Mucosa of descending colon (tissue), 3 donors: ENCODE measurements at places on chromosomes 13 and 19.

- no peak for DNase-seq
Observed at GRCh38 chr13:101763191-101763590, 310.7 kb downstream of the ITGBL1 start.

DNA sequence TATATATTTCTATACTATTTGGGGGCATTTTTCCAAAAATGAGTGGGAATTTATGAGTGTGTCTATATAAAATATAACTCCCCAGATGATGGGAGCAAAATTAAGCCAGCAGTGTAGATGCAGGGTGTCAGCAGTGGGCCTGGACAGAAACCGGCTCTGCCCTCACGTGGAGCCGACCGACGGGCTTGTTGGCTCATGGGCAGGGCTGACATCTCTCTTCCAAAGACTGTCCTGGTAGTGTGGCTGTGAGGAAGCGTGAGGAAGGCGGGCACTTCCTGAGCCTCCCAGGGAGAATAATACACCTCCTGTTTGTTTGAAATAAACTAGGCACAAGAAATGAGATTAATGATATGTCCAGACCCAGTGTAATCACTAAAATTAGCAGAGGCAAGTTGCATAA, 206.5 kb downstream of the TEX29 start:
- DNase-seq: peak; percentile 14

- no peak for DNase-seq
Observed at GRCh38 chr19:30540761-30541160, 168.6 kb downstream of the ZNF536 start.

DNA sequence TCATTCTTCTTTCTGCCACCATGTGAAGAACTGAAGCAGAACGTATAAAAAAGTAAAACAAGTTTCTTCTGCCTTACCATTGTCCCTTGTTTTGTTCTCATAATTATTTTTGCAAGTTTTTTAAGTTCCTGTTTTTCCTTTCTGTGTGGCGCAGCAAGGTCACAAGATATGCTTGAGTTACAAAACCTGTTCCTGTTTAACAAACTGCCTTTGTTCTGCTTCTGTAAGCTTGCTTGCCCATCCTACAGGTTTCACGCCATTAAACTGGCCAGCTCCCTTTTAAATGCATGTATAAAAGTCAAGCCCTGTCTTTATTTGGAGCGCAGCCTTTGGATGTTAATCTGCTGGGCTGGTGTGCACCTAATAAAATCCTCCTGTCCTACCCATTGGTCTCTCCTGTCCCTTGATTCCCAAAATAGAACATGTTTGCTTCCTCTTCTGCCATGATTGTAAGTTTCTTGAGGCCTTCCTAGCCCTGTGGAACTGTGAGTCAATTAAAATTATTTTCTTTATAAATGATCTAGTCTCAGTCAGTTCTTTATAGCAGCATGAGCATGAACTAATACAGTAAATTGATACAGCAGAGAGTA, 1115.4 kb downstream of the SLITRK1 start:
- no peak for DNase-seq

DNA sequence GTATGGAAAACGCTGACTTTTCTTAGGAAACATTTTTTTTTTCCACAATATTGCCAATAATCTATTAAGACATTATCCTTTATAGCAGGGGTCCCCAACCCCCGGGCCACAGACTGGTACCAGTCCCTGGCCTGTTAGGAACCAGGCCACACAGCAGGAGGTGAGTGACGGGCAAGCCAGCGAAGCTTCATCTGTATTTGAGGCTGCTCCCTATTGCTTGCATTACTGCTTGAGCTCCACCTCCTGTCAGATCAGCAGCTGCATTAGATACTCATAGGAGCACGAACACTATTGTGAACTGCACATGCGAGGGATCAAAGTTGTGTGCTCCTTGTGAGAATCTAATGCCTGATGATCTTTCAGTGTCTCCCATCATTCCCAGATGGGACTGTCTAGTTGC, 793.7 kb downstream of the SLITRK5 start:
- DNase-seq: no peak

DNA sequence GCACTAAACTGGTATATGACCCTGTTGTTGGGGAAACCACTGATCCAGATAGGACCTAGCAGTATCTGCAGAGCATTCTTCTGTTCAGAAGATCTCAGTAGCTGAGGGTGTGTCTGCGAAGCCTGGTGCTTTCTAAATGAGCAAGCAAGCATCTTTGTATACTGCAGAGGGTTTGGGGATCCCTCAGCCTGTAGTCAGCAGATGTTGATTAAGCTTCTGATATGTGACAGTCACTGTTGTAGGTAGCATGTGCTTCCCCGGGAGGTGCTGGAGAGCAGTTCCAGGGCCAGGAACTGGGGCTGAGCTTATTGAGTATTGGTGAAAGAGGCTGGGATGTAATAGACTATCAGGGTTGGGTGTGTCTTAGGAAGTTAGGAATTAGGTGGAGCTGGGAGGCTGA, 1.5 kb downstream of the SCAF1 start:
- no peak for DNase-seq
